Daoy (cell line): ENCODE measurements at places on chromosomes 3 and 15.

DNA sequence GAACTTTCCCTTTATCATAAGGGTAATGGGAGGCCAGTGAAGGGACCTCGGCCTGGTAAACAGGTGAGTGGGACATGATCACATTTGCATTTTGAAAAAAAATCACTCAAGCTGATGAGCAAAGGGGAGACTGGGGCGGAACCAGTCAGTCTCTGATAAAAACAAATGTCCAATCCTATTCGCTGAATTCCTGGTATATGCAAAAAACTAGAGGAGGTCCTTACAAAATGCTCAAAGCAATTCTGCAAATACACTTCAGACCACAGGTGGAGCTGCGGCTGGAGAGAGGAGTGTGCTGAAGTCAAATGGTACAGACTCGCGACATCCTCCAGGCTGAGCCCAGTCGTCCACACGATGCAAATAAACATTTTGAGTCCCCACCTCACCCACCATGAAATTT lies 166.7 kb downstream of the FOXP1 start:
- DNase-seq, result no peak

GRCh38 chr3:47634996-47635395 lies 56.3 kb upstream of the CSPG5 start:
- DNase-seq, result no peak

GRCh38 chr15:84659904-84660781 lies 2.1 kb upstream of the NMB start:
- no peak for DNase-seq

DNA sequence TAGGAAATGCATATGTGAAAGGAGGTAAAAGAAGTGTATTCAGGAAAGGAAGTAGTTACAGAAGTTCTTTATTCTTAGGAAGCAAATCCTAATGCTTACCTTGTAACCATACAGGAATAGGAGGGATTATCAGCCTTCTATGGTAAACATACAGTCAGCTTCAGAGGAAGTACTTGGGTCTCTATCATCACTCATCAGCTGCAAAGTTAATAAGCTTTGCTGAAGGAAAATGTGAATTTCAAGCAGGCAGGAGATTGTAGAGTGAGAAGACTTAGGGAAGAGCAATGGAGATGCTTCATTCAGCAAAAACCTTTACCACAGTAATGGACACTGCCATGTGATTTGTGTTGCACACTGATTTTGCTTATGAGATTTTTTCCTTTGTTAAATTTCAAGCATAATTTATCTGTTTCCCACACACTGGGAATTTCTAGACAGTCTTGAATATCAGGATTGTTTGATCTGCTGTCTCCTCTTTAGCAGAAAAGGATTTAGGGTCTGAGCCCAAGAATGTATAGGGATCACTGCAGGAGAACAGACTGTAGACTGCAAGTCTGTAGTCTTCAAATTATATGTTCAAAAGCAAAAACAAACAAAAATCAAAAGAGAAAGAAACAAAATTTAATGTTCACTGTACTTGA lies 150.8 kb downstream of the ZNF609 start:
- no peak for DNase-seq

GRCh38 chr3:58994746-58995330 lies 55.0 kb downstream of the CFAP20DC start:
- DNase-seq, result peak; percentile 49
